ENCODE measurements at places on chromosomes 13 and 19.
A peak's percentile ranks its signal among the peaks of the same experiment; 100 is the strongest.

DNA sequence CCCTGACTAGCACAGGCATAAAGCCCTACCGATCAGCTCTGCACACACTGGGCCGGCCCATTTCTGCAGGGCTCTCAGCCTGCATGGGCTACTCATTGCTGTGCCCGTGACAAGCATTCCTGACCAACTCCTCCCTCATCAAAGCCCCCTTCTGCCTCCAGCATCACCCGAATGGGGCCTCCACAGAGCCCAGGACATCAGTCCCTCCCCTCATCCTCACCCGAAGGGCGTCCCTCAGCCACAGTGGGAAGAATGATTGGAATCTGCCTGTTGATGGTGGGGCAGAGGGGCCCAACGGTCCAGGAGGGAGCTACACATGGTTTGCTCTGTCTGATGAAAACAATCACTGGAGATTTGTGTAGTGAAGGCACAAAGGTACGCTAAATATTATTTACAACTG is 43.8 kb downstream of the SERP2 start:
- DNase-seq = no peak

DNA sequence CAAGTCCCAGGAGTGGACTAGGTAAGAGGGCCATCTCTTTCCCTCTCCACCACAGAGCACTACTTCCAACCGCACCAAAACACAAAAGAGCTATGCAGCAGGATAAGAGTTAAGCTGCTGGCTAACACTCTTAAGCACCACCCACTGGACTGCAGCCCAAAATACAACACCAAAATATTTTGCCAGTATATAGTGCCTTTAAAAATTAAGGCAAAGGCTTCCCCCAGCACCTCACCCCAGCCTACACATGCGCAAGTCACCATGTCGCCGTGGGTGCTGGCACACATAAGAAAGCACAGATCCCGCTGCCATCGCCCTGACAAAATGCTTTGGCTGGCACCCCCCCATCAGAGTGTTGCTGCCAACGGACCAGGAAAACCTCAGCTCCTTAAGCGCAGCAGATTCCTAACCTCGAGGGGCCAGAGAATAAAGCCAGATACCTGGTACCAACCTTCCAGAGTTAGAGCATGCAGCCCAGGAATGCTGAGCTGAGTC is 608.3 kb downstream of the PCDH17 start:
- no peak for DNase-seq

DNA sequence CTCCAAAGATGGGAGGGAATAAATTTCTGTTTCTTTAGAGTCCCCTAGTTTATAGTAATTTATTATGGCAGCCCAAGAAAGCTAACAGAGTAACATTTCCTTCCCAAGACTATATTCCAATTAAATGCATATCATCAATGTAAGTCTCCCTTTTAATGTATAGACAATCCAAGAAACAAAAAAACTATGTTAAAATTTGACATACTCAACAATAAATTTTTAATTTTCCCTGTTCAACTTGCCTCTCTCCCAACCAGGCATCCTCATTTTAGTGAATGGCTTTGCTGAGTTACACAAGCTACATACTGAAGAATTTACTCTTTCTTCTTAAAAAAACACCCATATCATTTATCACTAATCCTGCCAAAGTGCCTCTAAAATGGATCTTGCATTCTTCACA is 1357.7 kb downstream of the PCDH9 start:
- no peak for DNase-seq

DNA sequence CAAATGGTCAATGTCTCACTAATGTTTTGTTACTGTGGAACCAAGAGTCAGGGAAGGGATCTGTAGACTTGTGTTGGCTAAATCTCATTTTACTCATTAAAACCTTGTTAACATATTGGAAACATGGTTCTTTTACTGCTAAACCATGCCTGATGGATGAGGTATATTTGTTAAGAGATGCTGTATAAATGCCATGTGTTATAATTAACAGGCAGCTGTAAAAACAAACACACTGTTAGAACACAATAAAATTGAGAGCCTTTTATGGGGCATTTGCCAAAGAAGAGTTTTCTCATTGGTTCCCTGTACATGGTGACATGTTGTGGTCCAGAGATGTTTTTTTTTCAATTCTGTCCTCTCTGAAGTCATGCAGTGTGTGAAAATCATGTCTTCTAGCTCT is 121.9 kb downstream of the ESD start:
- peak; percentile 61 for DNase-seq

- no peak for DNase-seq
Observed at GRCh38 chr13:38685431-38685830, 1.4 kb upstream of the FREM2 start.

GRCh38 chr13:36973621-36974295 is 25.4 kb downstream of the ALG5 start:
- no peak for DNase-seq

- DNase-seq = no peak
Observed at GRCh38 chr13:96003304-96003703, 49.9 kb downstream of the UGGT2 start.

- DNase-seq = no peak
Observed at GRCh38 chr13:77358001-77358400, 31.1 kb upstream of the MYCBP2 start.

DNA sequence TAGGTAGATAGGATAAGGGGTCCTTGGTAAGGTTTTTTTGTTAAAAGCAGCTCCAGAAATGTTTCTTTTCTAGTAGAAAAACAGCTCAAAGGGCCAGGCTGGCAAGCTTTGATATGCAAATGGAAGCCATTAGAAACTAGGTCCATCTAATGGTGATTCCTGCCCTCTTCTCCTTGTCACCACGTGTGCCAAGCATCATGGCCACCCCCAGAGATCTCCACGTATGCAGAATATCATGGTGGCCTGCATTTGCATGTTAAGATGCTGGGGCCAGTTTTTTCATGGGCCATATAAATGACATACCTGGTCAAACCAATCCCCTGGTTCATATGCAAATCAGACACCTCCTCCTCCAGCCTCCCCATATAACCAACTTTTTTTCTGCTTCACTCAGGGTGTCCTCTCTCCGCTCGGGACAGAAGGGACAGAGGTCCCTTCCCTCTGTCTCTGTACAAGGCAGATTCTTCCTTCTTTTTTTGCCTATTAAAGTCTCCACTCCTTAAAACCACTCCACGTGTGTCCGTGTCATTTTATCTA is 1335.9 kb downstream of the UQCRFS1 start:
- no peak for DNase-seq

GRCh38 chr13:33245505-33246158 is 39.9 kb downstream of the STARD13 start:
- no peak for DNase-seq

DNA sequence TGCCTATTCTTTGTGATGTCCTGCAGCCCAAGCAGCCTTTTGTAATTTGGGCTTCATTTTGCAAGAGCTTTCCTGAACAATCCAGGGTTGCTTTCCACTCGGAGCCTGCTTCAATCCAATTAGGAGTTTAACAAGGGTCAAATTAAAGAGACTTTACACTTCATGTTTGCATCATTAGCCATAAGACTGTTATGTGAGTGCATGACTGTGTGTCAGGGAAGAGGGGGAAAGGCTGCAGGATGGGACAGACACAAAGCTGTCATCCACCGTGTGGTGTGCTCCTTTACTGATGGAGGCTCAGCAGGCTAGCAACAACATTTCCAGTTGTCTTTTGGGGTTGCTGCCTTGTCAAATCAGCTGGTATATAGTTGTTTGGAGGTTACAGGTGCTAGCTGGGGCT is 23.7 kb upstream of the MAB21L1 start:
- no peak for DNase-seq

DNA sequence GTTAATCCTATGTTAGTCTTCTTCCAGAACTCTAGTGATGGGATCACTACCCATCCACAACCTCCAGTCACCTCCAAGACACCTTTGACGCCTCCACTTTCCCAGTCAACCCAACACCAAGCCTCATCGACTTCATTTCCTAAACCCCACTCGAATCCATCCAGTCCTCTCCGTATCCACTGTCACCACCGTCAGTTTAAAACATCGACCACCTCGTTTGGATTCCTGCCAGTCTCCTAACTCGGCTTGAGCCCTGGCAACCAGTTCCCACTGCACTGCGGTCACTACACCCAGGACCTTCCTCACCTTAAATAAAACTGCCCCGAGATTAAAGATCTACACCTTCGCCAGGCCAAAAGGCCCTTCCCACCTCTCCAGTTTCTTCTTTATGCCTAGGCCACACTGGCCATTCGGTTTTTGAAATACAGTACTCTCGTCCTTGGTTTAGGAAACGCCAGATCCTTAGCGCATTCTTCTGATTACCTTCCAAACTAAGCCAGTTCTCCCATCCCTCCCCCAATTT is 1.2 kb downstream of the MTIF3 start:
- DNase-seq = no peak

DNA sequence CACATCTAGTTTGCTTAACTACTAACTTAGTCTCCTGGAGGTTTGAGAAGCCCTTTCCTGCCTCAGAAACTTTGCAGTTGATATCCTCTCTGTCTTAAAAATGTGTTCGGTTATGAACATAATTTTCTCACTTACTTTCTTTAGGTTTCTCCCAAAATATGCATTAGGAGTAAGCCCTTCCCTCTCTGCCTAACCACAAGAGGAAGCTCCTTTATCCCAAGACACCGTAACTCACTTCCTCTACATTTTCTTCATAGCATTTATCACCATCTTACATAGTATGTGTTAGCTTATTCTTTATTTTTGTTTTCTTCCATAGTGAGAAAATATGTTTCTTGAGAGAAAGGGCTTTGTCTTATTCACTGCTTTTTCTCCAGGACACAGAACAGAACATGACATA is 952.5 kb upstream of the ATXN8OS start:
- DNase-seq = no peak

DNA sequence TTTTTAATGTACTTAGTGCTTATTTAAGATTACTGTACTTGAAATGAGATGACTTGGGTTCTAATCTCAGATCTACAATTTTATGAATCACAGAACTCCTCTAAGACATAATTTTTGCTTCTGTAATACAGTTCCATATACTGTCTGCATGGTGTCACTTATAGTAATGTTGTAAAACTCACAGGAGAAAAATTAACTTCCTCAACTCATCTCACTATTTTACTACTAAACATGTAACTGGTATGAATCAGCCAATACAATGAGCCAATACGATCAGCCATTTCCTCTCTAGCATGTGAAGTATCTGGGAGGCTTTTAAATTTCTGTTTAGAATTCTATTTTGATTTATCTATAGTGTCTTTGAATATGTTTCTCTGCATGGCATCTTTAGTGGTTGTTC is 85.3 kb downstream of the NHLRC3 start:
- no peak for DNase-seq

GRCh38 chr13:25267715-25268114 is 19.6 kb downstream of the MTMR6 start:
- DNase-seq = peak; percentile 34

DNA sequence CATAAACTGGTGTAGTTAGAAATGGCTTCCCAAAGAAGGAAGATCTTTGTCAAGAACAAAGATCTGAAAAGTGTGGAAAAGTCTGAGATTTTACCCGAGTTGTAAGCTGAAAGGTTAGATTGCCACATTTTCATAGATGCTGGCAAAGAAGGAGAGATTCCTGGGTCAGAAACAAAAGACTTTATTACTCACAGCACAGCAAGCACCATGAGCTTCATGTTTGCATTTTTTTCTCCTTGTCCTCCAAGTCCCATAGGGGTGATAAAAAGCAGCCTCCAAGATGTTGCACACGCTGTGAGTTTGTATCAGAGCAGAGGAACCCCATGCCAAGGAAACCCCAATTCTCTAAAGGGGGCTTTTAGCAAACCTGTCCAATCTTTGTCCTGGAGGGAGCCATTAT is 29.3 kb downstream of the MZT1 start:
- no peak for DNase-seq

DNA sequence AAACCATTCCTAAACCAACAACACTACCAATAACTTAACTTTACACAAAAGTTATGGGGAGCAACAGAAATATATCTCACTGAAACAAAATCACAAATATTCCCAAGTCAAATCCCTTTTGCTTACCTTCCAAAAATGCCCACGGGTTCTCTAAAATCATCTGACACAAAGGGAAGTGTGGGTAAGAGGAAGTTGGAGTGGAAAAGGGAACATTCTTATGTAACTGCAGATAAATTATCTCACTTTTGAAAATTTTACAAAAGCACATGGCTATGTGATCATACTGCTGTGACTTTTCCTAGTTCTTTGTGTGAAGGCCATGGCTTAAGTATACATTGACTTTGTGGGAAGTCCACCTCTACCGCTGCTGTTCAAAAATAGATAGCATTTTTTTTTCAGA is 350.5 kb downstream of the GPC6 start:
- DNase-seq = no peak

- DNase-seq = peak; percentile 95
Observed at GRCh38 chr13:41622432-41623429, 165.4 kb downstream of the RGCC start.

DNA sequence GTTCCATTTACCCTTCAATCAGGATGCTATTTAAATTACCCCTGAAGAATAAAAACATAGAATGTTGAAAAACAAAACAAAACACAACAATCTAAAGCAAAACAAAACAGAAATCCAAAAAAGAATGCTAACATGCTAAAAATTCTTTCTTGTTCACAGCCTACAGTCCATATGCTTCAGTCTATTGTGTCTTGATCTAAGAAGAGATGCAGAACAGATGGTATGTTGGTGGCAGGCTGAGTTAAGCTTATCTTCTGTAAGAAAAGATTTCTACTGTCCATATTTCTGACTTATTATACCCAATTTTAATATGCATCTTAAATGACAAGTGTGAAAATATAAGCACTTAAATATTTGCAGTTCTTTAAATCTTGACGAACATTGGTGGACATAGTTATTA is 356.1 kb upstream of the SLITRK1 start:
- DNase-seq = no peak

DNA sequence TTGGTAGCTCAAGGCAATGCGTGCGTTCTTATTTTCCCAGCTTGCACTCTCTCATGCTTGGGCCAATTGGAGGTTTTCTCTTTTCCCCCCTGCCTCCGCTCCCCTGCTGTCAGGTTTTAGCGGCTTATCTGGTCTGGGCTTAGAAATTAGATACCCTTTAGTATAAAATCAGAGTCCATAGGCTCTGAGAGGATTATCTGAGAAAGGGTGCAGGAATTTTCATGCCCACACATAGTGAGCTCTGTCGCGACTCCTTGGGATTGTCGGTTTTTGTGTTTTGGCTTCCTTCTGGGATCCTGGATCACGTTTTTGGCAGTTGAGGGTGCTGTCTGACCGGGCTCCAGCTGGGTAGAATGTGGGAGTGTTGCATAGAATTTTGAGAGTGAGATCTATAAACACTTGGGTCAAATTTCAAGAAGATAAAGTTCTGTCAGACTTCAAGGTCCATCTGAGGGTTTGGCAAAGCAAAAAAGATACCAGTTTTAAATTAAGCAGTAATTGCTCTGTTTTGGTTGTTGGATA is 12.4 kb downstream of the CHAF1A start:
- DNase-seq = peak; percentile 71
